Activated naive CD8-positive, alpha-beta T cell treated with anti-CD3 and anti-CD28 coated beads, Interleukin-2, amount 50 U/mL, for 24 hours (primary cell): ENCODE measurements at places on chromosomes 1 and 21.

- no peak for DNase-seq
Observed at GRCh38 chr1:244760471-244760870, 75.0 kb upstream of the COX20 start.

- no peak for DNase-seq
Observed at GRCh38 chr1:229087339-229087738, 183.6 kb upstream of the RAB4A start.

DNA sequence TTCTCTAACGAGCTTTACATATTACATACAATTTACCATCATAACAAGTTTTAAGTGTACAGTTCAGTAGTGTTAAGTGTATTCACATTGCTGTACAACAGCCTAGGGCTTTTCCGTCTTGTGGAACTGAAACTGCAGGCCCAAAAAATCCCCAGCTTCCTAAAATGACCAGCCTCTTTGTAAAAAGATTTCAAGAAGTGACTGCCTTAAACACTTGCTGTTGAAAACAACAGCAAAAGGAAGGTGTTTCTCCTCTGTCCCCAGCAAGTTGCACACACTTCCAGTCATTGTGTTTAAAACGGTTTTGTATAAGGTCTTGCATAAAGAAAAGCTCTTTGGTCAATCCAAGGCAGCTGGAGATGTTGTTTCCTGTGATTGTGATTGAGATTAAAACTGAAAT, 16.0 kb upstream of the GBP1 start:
- DNase-seq = no peak

DNA sequence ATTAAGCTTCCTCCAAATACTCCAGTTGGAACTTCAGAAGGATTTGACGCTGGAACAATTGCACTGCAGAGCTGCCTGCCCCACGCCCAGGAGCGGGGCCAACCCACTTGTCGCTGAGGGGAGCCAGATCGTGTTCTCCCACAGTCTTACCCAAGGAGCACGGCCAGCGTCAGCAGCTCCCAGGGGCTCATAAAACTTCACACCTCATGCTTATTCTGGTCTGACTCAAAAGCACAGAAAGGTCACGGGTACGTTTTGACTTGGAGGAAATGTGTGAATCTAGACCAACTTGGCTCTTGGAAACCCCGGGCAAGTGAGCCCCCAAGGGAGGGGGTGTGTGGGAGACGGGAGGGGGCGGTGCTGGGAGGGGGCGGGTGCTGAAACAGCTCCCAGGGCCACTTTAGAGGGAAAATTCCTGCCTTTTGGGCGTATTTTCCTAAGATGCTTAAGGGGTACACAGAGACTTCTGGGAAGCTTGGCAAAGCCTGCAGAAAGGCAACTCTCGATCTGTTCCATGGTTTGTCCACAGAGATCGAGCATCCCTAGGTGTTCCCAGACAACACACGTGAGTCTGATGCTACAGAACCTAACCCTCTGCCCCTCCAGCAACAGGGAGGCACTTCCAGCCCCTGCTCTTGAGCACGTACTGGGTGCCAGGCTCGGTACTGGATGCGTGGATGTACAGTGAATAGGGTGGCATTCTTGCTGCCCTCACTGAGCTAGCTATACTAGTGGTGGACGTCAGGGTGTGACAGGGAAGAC, 98.9 kb downstream of the DHRS3 start:
- DNase-seq = peak; percentile 79

- DNase-seq = peak; percentile 13
Observed at GRCh38 chr21:20999659-21000058, 1.4 kb downstream of the NCAM2 start.

- no peak for DNase-seq
Observed at GRCh38 chr1:2127187-2128145, 67.1 kb downstream of the FAAP20 start.

DNA sequence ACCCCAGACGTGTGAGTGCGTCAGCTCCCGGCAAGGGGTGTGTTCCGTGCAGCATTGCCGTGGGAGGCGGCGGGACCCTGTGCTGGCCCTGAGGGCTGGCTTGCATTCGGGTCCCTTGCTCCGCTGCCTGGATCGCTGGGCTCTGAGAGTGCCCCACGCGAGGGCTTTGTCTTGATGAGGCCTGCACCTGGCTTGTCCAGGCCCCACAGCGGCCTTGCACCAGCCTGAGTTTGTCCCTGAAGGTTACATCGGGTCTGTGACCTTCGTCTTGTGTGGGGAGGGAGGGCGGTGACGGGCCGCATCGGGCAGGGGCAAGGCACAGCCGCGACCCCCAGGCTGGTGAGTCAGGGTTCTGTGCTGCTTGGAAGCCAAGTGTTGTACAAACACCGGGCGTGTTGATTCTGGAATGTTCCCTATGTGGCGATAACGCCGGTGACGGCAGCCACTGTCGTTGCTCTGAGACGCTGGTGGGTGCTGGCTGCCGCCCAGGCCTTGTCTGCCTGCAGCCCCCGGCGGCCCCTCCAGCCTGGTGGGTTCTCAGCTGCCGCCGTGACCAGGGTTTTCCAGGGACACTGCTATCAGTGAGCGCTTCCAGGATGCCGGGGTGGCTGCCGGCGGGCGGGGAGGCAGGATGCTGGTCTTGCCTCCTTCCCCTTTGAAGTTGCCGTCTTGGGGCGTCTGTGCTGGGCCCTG, 42.9 kb downstream of the SLX9 start:
- DNase-seq = no peak

DNA sequence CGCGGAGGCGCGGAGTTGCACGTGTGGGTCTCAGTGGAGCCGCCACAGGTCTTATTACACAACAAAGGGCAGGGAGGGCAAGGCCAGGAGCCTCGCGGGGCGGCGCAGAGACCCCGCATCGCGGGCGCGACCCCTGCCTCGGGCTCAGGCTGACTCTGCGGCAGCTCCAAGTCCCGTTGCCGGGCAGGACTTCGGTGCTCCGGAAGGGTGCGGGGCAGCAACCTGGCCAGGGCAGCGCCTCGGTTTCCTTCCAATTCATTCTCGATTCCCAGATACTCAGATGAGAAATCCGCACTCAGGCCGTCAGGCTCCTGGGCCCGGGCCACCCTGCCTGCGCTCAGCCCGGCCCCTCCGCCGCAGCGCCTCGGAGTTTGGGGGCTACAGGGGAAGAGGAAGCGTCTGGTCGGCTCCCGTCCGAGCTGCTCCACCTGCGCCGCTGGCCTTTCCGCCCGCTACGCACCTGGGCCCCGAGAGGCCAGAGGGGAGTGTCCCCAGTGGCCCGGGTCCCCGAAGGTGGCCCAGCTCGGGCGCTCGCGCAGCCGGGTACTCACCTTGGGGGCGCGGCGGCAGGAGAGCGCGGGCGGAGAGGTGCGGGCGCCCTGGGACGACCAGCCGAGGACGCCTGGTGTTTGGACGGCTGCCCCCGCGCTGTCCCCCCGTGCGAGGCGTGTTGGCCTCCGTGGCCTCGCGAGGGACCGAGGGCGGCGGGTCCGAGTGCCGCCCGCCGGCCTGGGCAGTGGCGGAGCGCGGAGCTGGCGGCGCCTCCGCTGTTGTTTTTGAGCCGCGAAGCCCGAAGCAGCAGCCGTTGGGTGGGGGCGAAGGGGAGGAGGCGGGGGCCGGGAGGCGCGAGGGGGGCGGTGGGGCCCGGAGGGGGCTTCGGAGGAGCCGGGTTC, 1.1 kb upstream of the PRDM16 start:
- DNase-seq = no peak

DNA sequence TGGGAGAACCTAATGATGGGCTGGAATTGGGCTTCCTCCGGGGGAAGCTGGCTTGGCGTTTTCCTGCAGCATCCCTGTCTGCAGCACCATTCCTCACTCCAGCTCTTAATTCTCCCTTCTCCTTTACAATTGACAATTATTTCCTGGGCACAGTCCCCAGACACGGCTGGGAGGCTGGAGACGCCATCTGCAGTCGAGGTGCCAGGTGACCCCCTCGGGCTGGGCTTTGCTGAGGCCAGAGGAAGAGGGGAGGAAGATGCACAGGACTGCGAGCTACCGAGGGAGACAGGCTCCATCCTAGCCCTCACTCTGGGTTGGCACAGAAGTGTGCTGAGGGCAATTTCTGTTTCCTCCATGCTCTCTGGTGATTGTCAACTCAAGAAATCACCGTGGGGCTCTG, 453.8 kb downstream of the PTPRU start:
- no peak for DNase-seq

- DNase-seq = peak; percentile 28
Observed at GRCh38 chr1:35808450-35809113, 766 bp downstream of the AGO4 start.

DNA sequence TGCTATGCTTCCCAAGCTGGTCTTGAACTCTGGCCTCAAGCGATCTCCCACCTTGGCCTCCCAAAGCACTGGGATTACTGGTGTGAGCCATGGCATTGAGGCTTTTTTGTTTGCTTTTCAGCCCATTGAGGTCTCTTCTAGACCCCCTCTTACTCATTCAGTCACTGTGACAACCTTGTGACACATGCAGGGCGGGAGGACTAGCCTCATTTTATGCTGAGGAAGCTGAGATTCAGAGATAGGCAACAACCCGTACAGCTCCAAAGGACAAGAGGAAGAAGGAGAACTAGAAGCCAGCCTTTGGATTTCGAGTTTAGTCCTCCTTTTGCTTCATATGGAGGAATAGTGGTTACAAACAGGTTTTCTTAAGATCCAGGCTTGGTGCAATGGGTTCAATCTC, 83.9 kb upstream of the WDR26 start:
- no peak for DNase-seq

- no peak for DNase-seq
Observed at GRCh38 chr1:50780797-50781196, 179.3 kb downstream of the FAF1 start.

GRCh38 chr1:154241703-154242351, 21.1 kb downstream of the UBAP2L start:
- DNase-seq = no peak

GRCh38 chr1:1540818-1541628, 599 bp upstream of the TMEM240 start:
- no peak for DNase-seq

DNA sequence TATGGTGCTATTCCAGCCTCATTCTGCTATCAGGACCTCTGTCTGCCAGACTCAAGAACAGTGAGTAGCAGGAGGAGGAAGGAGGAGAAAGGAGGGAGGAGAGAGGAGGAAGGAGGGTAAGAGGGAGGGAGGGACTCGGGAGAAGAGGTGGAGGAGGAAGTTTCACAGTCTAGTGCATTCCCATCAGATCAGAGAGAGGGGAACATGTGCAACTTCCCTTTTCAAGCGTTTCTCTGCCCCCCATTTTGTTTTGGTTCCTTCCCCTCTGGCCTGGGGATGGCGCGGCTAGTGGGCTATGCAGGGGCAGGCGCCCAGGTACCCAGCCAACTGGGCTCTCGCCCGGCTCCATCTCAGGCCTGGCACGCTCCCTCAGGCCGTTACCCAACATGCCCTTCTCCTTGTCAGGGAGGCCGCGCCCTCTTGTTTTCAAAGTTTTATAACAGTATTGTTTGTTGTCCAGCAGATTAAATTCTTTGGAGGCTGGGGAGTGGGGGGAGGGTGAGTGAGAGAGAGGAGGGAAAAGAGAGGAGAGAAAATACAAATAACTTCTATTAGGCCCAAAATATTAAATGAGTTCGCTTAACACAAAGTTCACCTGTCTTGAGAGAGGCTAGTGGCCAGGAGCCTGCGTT, 56.0 kb downstream of the CD46 start:
- no peak for DNase-seq

GRCh38 chr1:75630004-75630594, 19.2 kb upstream of the SLC44A5 start:
- DNase-seq = no peak

DNA sequence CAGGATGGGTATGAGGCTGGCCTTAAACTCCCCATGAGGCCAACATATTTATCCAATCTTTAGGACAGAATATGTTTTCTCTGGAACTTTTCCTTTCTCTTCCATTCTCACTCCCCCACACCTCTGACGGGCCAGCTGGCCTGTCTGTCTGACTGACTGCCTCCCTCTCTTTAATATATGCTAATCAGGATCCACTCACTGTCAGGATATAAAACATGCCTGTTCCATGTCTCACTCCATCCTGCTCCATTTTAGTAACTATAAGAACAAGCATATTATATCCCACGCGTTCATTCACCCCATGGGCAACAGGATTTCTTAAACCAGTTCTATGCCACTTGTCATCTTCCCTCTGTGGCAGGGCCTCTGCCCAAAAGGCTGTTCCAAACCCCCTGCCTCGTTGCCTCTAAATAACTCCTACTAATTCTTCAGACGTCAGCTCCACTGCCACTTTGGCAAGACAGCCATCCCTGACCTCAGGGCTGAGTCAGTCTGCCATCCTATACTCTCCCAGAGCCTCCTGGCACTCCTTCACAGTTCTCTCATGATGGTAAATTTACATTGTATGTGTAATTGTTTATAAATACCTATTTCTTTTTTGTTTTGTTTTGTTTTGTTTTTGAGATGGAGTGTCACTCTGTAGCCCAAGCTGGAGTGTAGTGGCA, 84.3 kb upstream of the SPATA6 start:
- DNase-seq = no peak

DNA sequence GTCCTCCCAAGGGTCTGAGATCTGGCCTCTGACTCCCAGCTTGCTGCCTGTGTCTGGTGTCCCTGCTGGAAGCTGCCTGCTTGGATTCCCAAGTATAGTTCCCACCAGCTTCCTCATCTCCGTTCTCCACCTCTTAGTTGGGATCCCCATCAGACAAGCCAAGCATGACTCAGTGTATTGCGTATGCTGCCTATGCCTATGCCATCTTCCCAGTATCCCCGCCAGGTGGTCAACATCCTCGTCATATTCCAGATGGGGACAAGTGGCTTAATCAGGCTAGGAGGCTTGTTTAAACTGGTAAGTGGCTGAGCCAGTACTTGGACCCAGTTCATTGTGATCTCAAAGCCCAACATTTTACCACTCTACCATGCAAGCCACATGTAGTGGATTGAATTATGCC, 204.4 kb downstream of the GRIK3 start:
- DNase-seq = no peak

DNA sequence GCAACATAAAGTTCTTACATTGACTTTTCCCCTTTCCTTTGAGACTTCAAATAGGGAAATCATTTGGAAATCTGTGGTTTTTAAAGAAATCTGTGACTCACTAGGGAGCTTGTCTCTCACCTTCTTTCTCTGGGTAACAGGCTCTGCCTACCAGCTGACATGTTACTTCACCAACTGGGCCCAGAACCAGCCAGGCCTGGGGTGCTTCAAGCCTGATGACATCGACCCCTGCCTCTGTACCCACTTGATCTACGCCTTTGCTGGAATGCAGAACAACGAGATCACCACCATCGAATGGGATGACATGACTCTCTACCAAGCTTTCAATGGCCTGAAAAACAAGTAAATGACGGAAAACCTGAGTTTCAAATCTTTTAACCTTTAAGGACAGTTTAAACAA, 9.2 kb upstream of the CHIA start:
- no peak for DNase-seq

GRCh38 chr1:173127369-173128307, 76.9 kb upstream of the TNFSF18 start:
- DNase-seq = no peak

- no peak for DNase-seq
Observed at GRCh38 chr1:65791396-65791795, 1.3 kb upstream of the PDE4B start.

GRCh38 chr1:203116091-203116820, 11.3 kb upstream of the ADORA1 start:
- DNase-seq = no peak

GRCh38 chr1:86633921-86634320, 70.5 kb upstream of the SH3GLB1 start:
- no peak for DNase-seq
